ENCODE measurements at places on chromosomes 5 and 9.

GRCh38 chr9:137437691-137438590, 3.2 kb downstream of the ENTPD8 start:
- no peak for DNase-seq

- no peak for DNase-seq
Measured at GRCh38 chr9:113529336-113530009, 65.9 kb downstream of the RGS3 start.

GRCh38 chr5:96315431-96315830, 117.6 kb downstream of the PCSK1 start:
- no peak for DNase-seq

- no peak for DNase-seq
Measured at GRCh38 chr9:134431095-134431494, 104.8 kb downstream of the RXRA start.

DNA sequence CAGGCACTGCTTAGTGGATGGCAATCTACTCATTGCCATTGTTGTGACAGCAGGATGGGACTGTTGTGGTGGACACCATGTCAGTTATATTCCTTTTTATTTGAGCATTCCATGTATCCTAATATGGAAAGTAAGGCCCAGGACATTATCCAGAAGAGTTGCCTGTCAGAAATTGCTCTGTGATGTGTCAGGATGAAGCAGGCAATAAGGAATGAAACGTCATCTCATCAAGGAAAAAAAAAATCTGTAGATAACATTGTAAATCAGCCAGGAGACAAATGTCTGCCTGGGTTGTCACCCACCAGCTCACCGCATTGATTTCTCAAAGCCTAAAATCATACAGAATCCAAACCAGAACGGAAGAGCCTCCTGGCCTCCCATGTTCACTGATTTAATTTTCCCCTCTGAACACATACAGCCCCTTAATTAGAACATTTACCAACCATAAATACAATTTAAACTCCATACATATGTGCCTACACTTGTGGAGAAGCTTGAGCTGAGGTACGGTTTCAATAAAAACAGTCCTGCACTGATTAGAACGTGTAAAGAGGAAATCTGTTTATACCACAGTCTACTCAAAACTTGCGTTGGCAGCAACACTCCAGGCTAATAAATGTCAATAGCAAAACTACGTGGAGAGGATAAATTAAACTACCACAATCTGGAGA, 73.9 kb downstream of the FOXD1 start:
- no peak for DNase-seq

- peak; percentile 17 for DNase-seq
Measured at GRCh38 chr5:112691758-112692157, 45.9 kb upstream of the APC start.

DNA sequence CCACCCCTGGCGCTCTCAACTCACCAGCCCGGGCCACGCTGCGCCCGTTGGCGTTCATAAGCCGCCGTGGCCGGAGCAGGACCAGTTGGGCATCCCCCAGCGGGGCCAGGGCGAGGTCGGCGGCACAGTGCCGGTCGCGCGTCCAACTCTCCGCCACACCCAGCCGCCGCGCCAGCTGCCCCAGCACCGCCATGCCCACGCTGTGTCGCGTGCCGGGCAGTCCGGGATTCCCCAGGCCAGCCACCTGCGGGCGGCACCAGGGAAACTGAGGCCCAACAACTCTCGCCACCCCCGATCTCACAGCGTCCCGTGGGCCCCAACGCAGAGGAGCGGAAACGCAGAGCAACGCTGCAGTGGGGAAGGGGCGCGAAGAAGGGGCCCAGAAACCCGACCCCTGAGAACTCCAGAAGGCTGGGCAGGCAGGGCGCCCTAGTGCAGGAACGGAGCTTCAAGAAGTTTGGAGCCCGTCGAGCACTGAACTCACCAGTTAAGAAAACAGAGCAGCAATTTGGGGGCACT, 453 bp downstream of the PTRH1 start:
- no peak for DNase-seq

- no peak for DNase-seq
Measured at GRCh38 chr5:176420972-176421544, 4.7 kb upstream of the CLTB start.

DNA sequence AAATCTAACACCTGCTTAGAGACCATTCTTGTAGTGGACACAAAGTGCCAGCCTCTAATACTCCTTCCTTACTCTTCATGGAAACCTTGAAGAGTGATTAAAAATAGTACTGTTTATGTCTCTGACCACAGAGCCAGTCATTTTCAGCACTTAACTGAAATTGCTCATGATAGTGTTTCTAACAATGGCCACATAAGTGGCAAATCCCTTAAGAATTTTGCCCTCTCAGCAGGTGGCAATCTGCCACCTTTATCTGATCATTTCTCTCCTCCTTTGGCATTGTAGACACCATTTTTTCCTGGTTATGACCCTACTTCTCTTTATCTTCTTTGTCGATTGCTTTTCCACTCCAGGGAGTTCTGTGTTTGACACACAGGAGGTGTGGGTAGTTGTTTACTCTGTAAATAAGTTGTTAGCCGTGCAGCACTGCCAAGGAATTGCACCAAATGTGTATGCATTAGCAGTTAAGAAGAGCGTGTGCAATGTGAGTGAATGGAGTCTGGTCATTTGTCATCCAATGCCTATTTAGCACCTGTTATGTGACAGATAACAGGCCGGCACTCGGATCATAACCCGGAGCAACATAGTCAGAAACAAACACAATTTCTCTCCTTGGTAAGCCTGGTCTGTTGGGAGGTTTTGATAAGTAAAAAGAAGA, 36.8 kb upstream of the STARD4 start:
- DNase-seq: no peak

GRCh38 chr5:132754947-132755346, 7.7 kb downstream of the CCNI2 start:
- DNase-seq: no peak

- no peak for DNase-seq
Measured at GRCh38 chr5:118590806-118591205, 397.5 kb downstream of the DTWD2 start.

DNA sequence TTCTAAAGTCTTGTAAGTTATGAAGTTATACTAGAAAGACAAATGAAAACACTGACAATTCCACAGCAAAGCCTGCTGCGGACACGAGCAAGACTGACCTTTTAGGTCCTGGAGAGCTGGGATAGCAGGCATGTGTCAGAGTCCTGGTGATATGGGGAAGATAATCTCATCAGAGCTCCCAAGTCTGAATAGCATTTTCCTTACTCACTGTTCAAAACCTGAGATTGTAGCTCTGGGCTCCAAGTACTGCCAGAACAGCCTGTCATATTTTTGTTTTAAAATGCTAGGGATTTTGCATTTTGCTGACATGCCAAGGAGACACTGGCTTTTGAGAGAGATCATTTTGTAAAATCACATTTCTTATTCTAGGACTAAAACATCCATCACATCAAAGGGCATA, 90.1 kb downstream of the DRD1 start:
- DNase-seq: no peak

DNA sequence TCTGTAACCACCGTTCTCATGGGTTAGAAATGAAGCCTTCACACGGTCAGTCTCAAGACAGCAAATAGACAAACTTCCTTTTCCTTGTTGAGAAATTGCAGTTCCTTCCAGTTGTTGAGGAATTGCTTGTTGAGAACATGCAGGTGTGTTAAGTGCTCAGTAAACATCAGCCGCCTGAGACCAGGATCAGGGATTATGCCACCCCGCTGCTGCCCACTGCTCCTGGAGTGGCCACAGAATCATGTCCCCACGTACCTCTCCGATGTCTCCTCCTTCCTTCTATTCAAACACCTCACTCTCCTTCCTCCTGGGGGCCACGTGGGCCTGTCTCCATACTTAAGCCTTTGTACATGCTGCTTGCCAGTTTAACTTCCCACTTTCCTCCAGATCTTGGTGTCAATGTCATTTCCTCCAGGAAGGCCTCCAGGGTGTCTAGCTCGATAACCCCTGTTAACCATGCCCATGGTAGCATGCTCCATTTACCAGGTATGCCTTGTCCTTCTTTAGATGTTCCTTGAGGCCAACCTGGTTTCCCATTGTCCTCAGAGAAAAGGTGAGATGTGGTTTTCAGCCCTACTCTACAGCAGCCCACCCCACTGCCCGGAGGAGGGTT, 33.8 kb upstream of the RPL26L1 start:
- no peak for DNase-seq

DNA sequence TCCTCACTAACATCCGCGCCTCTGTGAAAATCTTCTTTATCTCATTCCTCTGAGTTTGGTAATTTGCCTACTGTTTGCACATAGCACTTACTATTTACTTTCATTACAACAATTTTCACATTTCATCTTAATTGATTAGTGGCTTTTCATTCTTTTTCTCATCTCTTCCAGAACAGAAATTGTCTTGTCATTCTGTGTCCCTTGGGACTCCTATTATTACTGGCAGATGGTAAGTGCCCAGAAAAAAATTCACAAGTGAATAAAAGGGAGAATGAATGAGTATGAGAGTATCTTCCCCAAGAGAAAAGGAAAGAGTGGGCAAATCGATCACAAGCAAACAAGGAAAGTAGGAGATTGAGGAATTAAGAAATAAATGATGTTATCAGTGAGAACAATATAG, 876.1 kb downstream of the TLE4 start:
- DNase-seq: no peak

DNA sequence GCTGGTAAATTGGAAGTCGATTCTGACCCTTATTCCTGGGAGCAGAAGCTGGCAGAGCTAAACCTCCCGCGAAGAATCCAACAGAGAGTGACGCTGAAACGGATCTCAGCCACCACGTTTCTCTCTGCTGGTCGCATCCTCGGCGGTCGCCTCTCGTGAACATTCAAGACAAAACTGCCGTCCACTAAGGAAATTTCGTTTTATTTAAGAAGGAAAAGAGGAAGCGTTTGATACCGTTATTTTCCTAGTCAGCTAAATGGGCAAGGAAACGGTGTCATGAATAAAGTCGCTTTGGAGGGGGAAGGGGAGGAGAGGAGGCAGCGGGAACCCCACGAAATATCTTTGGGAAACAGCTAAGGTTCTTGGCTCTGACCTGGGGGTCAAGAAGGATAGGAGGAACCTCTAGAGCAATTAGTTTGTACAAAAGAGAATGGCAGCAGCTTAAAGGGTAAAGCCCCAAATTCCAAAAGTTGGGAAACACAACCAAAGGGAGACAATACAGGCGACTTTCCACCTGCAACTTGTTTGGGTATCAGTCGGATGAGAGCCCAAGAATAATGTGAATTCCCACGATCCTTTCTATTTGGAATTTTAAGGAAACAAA, 1.9 kb downstream of the FOXB2 start:
- no peak for DNase-seq

- no peak for DNase-seq
Measured at GRCh38 chr9:126952205-126952977, 37.8 kb downstream of the RALGPS1 start.

GRCh38 chr9:134875371-134875770, 5.2 kb upstream of the FCN2 start:
- no peak for DNase-seq

GRCh38 chr5:158843305-158843704, 256.4 kb downstream of the EBF1 start:
- no peak for DNase-seq
